Head of caudate nucleus (tissue), 42 donors: ENCODE measurements at places on chromosomes 3 and 15.
A peak's percentile ranks its signal among the peaks of the same experiment; 100 is the strongest.

- no peak for DNase-seq
Measured at GRCh38 chr15:27694506-27695087, 404.5 kb downstream of the OCA2 start.

GRCh38 chr3:16124636-16125035 is 49.8 kb upstream of the GALNT15 start:
- no peak for DNase-seq

- peak; percentile 46 for DNase-seq
Measured at GRCh38 chr15:66253418-66254088, at the start of gene MEGF11. Gene MEGF11 (minus strand): TSS chr15:66253750. CDS start chr15:66128403, 125,347 bp downstream.

- DNase-seq = no peak
Measured at GRCh38 chr15:42836251-42836650, 84.3 kb downstream of the TTBK2 start.

DNA sequence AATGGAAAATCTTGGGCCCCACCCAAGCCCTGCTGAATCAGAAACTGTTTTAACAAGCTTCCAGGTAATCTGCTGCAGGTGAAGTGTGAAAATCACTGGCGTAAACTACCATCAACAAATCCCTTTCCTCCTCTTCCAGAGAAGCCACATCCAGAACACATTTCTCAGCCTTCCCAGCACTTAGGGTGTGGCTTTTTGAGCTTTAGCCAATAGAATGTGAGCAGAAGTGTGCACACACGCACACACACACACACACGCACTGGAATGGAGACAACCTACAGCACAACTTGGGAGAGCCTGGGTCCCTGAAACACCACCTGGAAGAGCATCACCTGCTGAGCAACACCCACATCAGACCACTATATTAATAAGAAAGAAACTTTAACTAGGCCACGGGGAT is 98.6 kb downstream of the OSBPL10 start:
- no peak for DNase-seq

- DNase-seq = no peak
Measured at GRCh38 chr3:132911741-132912415, 126.3 kb upstream of the TMEM108 start.

DNA sequence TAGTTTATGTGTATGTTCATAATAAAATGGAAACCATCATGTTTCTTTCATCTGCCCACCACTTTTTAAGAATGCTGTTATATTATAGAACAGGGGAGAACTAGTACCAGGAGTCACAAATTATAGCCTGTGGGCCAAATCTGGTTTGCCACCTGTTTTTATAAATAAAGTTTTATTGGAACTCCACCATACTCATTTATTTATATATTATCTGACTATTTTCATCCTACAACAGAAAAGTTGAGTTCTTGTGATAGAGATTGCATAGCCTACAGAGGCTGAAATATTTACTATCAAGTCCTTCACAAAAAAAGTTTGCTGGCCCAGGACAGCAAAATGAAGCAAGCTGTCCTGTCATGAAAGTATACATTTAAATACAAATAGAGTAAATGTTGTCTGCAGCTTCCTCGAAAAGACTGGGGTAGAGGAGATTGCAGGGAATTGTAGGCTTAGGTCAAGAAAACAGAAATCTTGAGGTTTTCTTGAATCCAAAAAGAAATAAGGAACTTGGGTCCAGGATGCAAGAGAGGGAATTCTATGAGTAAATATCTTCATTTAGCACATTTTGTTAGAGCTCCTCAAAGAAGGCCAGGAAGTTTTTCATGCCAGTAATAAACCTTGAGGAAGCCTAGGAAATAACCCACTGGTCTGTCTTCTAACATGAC is 41.1 kb downstream of the FILIP1L start:
- no peak for DNase-seq

GRCh38 chr15:77021803-77022381 is 27.0 kb downstream of the PSTPIP1 start:
- DNase-seq = no peak

GRCh38 chr3:145623349-145623748 is 537.6 kb downstream of the PLOD2 start:
- no peak for DNase-seq

DNA sequence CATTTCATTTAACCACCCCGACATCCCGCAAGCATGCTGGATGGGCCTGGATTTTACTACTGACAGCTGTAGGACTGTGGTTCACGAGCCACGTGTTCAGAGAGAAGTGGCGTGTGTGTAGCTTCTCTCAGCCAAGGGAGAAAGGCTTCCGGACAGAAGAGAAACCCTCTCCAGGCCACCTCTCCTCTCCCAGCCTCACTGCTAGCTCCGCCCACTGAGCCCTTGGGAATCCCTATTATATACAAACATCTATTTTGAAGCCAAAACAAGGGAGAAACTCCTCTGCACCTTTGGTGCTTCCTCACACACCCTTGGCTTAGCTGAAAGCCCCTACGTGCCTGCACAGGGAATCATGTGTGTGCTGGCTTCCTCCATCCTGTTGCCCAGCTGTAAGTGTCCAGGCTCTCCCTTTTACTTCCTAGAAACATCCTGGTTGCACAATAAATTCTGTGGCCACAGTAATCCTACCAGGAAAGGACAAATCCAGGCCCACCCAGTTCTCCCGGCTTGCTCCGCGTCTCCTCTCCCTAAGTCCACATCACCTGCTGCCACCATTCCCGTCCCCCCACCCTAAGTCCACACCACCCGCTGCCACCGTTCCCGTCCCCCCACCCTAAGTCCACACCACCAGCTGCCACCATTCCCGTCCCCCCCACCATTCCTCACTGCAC is 30.5 kb downstream of the PCSK6 start:
- no peak for DNase-seq

DNA sequence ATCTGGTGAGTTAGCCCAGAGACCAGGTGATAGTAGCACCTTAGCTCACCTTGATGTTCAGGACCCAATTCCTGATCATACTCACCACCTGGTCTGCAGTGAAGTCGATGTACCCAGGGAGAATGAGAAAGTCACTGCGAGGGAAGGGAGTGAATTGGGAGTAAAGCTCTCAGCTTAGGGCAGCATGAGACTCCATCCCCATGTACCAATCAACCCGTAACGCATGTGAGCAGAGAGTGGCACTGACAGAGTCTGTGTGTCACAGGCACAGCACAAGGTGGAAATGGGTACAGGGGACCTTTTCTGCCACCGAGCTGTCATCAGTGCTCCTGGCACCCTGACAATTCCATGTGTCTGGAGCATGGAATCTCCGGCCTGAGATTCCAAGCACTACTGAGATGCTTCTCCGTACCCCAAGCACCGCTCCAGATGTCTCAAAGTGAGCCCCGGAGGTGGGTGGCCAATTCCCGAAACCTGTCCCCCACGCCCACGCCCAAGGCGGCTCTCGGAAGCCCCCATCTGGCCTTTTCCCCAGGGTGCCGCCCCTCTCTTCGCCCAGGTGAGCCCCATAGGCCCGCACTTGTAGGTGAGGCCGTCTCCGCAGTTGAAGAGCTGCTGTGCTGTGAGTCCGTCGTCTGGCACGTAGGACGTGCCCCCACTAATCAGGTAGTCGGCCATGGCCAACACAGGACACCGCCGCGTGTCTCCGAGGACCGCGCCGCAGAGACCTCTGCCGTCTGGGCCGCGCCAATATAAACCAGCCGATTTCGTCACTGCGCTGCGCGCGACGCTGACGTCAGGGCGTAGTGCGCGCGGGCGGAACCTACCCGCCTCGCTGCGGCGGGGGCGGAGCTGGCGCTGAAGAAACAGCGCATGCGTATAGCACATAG is at the start of gene IMPDH2:
IMPDH2 (minus strand) TSS at position 726 of the 890 bp plus-strand sequence; CDS start at position 678, 48 bp downstream.
- DNase-seq = peak; percentile 96

GRCh38 chr3:134594331-134594741 is 56.5 kb downstream of the KY start:
- no peak for DNase-seq

DNA sequence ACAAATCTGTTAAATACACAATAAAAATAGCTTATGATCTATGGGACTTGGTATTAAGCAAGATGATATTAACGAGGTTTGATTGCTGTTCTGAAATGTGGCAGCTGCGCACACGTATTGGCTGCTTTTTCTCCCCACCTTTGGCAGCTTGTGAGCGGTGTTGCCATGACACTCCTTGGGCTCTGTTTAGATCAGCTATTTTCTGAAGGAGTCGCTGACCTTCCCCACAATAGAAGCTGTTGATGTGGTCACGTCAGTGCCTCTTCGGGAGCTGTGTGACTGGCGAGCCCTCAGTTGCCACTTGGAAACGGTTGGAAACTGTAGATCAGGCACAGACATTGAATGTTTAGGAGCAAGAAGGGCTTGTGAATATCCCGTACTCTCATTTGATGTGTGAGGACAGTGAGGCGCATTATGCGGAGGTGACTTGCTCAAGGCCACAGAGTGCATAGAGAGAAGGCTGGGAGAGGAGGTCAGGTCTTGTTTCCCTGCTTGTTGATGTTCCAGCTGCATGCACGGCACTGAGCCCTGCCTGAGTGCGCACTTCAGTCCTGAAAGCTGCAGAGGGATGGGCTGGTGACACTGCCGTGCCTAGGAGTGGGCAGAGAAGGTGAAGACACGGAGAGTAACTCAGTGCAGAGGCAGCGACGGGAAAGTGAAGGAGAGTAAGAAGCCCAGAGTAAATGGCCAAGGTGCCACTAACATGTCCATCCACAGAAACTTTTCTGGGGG is 198.4 kb downstream of the LPP start:
- no peak for DNase-seq

GRCh38 chr3:106097817-106098435 is 229.1 kb upstream of the CBLB start:
- DNase-seq = no peak

DNA sequence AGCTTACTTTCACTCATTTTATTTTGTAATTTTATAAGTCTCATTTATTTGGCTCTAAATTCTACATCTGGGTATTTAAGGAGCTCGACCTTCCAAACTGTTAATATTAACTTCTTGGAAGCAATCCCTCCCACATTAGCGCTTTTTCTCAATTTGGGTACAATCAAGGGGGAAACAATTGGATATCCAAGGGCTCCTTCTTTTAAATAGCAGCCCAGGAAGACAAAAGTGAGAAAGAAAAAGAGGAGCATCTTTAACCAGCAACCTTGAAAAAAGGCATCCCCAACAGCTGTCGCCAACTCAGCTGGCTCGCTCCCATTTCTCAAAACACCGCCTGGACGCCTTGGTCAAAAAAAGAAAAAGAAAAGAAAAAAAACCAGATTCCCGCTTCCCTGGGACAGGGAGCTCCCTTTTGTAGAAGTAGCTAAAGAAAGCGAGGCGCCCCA is 873 bp downstream of the C3orf70 start:
- DNase-seq = no peak

DNA sequence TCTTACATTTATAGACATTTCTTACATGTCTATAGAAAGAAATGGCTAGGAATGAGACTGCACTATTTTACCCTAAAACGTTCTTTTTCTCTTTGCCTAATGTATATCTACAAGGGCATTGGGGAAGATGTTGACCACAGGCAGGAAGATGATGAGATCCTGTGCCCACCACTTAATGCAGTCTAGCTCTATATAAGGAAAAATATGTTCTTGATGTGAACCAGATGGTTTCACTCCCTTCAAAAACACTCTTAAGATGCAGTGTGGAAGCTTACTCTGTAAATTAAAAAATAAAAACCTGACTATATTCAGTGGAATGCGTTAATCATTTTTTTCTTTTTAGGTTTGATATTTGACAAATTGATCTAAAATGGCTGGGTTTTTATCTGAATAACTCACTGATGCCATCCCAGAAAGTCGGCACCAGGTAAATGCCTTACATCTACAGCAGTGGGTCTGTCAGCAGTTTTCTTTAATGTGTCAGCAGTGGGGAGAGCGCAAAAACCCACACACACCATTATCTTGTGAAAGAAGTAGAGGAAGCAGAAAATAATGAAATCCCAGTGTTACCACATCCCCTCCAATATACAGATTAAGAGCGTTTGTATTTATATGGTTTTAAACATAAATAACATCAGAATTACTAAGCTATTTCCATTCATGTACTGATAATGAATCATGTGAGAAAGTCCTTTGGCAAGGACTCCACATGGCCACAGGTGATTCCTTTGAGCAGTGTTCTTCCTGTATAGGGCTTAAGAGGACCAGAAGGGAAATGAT is 10.1 kb downstream of the AGTR1 start:
- no peak for DNase-seq

DNA sequence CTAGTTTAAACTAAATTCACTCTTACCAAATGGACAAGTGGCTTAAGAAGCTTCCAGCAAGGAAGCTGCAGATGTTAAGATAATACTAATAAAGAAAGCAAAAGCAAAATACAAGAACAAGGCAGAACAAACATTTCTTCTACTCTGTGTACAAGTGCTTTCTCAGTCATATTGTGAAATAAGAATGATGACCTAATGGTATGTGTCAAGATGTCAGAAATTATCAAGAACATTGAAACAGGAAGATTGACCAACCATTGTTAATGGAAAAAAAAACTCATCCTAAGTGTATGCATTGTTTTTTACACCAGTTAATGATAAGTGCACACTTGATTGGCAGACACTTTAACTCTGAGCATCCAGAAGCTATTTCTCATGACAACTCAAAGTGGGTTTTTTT is 65.4 kb upstream of the P2RY1 start:
- no peak for DNase-seq

GRCh38 chr15:42992626-42993025 is 72.0 kb upstream of the TTBK2 start:
- DNase-seq = no peak

- no peak for DNase-seq
Measured at GRCh38 chr3:71231680-71232079, 351.8 kb downstream of the FOXP1 start.

DNA sequence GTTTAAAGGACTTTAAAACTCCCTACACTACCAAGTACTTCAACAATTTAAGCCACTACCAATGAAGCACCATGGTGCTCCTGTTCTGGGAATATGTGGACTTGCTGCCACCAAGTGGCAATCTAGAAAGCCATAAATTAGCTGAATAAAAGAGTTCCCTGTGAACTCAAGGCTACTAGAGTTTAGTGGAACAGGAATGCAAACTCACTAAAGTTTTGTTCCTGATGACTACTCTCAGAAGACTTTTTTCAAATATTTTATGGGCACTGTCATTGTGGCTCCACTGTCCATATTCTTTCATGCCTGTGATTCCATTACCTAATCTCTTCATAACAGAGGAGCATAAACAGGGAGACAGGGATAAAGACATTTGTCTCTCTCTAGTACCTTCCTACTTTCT is 63.9 kb downstream of the TMCC1 start:
- DNase-seq = peak; percentile 64

- no peak for DNase-seq
Measured at GRCh38 chr15:59329570-59330350, 42.9 kb downstream of the MYO1E start.

DNA sequence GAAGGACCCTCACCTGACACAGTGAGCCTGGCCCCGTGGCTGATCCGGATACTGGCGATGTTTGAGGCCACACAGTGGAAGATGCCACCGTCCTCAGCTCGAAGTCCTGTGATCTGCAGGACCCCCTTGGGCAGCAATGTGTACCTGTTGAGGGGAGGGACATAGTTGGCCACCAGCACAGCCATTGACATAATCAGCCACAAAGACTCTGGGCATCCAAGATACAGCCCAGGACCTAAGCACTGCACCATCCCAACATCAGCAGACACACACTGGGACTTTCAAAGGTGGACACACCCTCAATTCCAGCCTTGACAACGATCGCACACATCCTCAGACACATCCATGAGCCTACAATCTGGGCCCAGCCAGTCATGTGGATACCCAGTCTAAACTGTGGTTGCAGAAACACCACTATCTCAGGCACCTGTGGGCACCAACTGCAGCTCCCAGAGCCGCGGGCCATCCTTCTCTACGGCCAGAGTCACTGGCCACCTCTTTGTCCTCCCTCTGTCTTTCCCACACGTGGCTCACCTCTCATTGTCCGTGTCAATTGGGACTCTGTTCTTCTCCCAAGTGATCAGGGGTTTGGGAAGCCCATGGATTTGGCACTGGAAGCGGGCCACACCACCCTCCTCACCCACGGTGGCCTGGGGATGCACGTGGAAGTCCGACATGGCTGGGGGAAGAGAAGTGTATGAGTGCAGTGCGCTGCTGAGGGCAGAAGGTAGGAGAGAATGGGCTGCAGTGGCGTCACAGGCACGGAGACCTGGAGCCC is 31.0 kb downstream of the RNU5B-1 start:
- DNase-seq = no peak
